ENCODE measurements at places on chromosomes 2 and 18. TPM values are rescaled to one million over a fixed set of nuclear protein-coding genes. Genes with fewer than 3 reads are reported as not detected.

DNA sequence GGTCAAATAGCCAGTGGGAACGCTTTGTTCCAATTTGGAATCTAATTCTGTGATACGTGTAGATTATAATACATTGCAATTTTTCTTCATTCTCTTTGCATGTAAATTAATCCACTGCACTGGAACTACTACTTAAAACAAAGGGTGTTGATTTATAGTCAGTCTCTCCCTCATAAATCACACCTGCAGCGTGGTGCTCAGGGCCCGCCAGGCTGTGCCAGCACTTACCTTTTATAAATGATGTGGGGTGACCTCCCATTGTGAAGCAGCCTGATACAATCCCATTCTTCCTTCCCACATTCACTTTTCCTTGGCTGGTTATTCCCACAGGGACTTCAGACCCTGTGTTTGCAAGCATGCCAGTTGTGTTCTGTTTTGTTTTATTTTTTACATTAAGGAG, 302.3 kb upstream of the ID2 start:
- no peak overlapping the region for H3K4me3 ChIP-seq
- no peaks in the 10 kb centered on the region for H3K4me1 ChIP-seq
- no peaks in the 10 kb centered on the region for H3K36me3 ChIP-seq
- H3K27ac ChIP-seq: no peak overlapping the region

DNA sequence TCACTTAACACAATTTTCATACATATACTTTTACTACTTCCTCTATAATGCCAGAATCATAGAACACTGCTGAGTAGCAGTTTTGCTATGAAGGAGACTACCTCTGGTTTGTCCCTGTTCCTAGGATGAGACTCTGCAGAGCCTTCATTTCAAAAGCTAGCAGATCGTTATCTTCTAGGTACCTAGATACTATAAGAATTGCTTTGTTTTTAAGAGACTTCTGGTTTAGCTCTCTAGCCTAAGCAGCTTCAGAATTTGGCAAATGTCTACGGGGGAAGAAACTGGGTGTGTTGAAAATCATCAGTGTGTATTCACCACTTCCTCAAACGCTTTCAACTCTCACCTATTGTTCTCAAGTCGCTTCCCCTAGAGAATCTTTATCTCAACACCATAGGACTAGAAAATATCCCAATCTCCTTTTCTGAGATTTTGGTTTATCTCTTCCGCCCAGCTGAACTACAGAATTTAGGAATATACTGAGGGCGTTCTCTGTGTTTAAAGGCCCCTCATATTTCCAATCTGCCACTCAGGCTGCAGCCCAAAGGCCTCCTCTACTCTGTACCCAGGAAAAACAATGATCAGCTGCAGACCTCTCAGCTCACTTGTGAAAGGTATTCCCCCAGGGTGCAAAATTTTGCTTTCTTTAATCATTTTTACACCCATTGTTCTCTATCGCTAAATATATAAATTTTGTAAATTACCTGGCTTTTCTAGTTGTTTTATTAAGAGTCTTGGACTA, 28.7 kb downstream of the SMAD2 start:
- peaks cover 15% of the 10 kb centered on the region for H3K4me1 ChIP-seq
- no peak for DNase-seq
- no peaks in the 10 kb centered on the region for H3K27me3 ChIP-seq
- no peak overlapping the region for H3K4me3 ChIP-seq

GRCh38 chr2:16125614-16126516, 185.5 kb downstream of the MYCN start:
- H3K4me3 ChIP-seq: no peak overlapping the region
- H3K4me1 ChIP-seq: no peaks in the 10 kb centered on the region
- no peaks in the 10 kb centered on the region for H3K27me3 ChIP-seq
- no peak overlapping the region for H3K27ac ChIP-seq
- DNase-seq: no peak

GRCh38 chr2:207132019-207132418, 33.7 kb downstream of the KLF7 start:
- H3K27ac ChIP-seq: no peak overlapping the region
- DNase-seq: no peak
- no peak overlapping the region for H3K4me3 ChIP-seq

DNA sequence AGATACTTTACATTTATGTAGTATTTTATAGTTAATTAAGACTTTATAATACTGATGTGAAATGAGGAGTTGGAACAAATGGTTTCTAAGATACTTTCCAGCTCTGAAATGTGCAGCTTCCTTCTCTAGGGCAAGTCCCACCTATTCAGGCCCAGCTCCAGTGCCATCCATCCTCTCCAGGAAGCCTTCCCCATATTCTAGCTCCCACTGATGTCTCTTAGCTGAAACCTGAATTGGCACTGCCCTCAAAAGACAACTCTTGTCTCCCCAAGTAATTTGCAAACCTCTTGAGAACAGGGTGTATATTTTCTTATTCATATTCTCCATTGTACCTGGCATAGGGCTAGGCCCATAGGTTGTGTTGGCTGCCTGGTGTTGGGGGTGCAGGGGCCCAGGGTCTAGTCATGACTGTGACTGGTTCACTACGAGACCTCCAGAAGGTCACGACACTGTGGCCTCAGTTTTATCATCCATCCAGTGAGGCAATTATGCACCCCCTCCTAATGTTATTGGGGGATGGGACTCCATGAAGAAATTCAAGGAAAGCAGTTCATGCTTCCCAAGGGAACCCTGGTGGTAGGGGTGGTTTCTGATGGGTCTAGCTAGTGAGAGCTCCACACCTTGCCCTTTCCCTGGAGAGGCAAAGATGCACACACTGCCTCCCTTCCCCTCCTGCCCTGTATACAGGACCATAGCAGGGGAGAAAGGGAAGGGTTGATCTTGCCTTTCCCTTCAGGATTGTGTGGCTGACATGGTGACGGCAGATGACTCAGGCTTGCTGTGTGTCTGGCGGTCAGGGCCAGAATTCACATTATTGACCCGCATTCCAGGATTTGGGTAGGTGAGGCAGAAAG, 2.8 kb downstream of the WDR54 start:
- peaks cover 45% of the 10 kb centered on the region for H3K36me3 ChIP-seq
- H3K4me1 ChIP-seq: no peaks in the 10 kb centered on the region
- no peak overlapping the region for H3K27ac ChIP-seq
- no peaks in the 10 kb centered on the region for H3K27me3 ChIP-seq

GRCh38 chr18:57753063-57753462, 50.1 kb downstream of the ATP8B1 start:
- no peak for DNase-seq
- H3K27ac ChIP-seq: no peak overlapping the region
- H3K4me1 ChIP-seq: peaks cover 47% of the 10 kb centered on the region
- H3K4me3 ChIP-seq: no peak overlapping the region

DNA sequence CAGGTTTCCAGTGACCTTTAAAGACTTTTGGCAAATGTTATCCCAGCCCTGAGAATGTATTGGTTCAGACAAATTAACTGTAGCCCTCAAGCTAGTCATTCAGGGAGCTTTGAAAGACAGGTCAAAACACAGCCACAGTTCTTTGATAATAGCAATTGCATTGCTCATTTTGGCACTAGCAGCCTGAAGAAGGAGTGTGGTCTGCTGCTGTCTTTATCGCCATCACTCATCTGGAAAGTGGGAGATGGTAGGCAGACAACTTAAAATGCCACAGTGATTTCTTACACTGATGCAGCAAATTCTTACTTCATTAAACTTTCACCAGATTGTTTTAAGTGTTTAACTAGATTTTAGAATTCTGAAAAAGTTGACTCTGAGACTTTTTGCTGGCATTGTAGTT, 47.2 kb downstream of the DOK6 start:
- H3K4me1 ChIP-seq: no peaks in the 10 kb centered on the region
- no peak overlapping the region for H3K27ac ChIP-seq
- no peak for DNase-seq
- no peaks in the 10 kb centered on the region for H3K36me3 ChIP-seq

- H3K4me3 ChIP-seq: no peak overlapping the region
- no peaks in the 10 kb centered on the region for H3K4me1 ChIP-seq
- no peak for DNase-seq
Measured at GRCh38 chr2:38709567-38710194, 41.5 kb downstream of the SRSF7 start.

DNA sequence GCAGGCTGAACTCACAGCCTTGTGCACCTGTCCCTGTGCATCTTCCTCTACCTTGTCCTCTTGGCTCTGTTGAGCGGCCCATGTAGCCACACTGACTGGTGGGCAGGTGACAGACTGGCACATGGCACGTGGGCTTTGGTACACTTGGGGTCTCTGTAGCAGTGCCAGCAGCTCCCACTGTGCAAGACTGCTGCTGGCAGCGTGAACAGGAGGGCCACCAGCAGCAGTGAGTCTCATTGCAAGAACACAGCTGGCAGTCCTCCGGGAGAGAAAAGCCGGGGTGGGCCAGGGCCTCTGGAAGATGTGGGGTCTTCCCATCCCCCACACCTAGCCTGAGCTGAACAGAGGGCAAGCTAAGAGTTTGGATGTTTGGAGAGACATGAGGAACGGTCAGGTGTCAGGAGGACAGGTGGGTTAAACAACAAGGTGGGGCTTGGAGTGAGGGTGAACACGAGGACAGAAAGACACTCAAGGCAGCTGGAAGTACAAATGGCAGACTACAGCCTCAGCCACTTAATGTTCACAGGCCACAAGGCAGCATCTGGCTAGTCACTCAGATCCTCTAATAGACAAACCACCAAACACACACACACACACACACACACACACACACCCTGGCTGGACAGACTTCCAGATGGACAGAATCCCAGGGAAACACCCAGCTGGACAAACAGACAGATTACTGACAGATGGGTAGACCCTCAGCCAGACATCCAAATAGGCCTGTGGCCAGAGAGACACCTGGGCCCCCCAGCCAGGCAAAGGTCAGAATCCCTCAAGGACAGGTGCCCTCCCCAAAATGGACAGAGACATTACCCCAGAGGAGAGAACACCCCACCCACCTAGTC, 2.3 kb upstream of the PTPN18 start:
- no peaks in the 10 kb centered on the region for H3K36me3 ChIP-seq
- H3K4me3 ChIP-seq: no peak overlapping the region
- H3K27me3 ChIP-seq: no peaks in the 10 kb centered on the region
- no peak for DNase-seq
- H3K27ac ChIP-seq: no peak overlapping the region
- peaks cover 12% of the 10 kb centered on the region for H3K4me1 ChIP-seq

DNA sequence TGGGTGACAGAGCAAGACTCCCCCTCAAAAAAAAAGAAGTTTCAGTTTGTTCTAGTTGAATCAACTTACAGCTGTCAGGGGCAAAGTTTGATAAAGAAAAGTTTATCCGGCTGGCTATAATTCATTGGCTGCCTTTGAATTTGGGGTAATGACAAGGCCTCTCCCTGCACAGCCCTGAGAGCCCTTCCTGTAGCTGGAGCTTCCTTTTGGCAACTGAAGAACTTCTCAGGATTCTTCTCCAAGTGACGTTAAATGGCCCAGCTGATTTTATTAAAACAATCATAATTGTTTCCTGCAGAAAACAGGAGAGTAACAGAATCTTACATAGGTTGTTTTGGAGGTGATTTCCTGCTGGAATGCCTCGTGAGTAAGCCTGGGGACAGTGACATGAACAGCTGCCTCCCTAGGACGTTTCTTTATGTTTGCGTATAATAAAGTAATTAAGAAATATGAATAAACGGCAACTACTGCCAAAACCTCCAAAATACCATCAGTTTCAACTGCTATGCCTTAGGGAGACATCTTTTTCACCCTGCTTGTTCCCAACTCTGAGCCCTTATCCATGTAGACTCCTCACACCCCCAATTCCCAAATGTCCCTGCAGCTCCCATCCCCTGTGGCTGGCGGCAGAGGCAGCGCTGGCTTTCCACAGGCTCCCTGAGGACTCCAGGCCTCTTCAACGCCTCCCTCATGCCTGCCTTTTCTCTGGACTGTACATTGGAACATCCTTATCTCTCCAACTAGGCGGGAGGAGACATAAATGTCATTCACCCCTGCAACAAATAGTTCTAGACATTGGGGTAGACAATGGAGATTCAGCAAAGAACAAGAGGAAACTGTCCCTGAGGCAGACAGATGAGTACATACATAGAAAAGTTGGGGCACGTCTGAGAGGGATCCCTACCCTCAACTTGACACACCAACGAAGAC, 59.2 kb upstream of the FZD7 start:
- no peaks in the 10 kb centered on the region for H3K27me3 ChIP-seq
- no peak overlapping the region for H3K27ac ChIP-seq
- no peaks in the 10 kb centered on the region for H3K4me1 ChIP-seq
- no peak for DNase-seq

GRCh38 chr2:183678908-183679307, 554.7 kb downstream of the NUP35 start:
- H3K4me1 ChIP-seq: no peaks in the 10 kb centered on the region
- H3K36me3 ChIP-seq: no peaks in the 10 kb centered on the region
- no peak overlapping the region for H3K27ac ChIP-seq

DNA sequence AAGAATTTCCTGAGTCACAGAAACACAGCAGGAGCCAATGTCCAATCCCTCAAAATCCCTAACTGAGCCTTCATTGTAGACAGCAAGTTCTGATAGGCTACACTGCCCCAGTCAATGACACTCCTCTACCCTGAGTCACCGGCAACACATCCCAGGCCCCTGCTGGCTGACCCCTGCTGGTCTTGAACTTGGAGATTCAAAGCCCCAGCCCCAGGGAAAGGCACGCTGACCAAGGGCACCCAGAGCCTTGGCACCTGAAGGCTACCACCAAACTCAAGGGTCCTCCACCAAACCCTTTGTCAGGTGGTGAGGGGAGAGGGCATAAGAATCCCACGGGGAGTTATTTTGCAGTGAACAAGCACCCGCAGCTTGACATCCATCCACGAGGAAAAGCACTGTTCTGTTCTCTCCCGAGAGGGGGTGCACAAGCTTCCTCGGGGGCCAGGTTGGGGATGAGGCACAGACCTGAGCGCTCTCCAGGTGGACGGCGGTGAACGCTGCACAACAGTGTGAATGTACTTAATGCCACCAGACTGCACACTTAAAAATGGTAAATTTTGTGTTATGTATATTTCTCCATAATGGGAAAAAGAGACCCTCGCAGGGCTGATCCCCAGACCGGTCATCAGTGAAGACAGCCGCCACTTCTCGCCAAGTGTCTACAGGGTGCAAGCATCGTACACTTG, 46.9 kb downstream of the TFCP2L1 start:
- H3K27ac ChIP-seq: no peak overlapping the region
- H3K4me1 ChIP-seq: no peaks in the 10 kb centered on the region
- DNase-seq: no peak
- H3K27me3 ChIP-seq: no peaks in the 10 kb centered on the region

DNA sequence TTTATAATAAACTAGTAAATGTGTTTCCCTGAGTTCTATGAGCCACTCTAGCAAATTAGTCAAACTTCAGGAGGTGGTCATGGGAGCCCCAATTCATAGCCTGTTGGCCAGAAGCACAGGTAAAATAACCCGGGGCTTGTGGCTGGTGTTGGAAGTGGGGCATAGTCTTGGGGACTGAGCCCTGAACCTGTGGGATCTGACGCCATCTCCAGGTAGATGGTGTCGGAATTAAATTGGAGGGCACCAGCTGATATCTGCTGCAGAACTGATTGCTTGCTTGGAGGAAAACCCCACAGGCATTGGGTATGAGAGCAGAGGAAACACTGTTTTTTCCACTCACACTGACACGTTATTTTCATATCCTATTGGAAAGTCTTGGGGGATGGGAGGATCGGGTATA, 14.1 kb downstream of the NMS start:
- no peak for DNase-seq
- no peaks in the 10 kb centered on the region for H3K27me3 ChIP-seq
- no peak overlapping the region for H3K4me3 ChIP-seq
- H3K36me3 ChIP-seq: no peaks in the 10 kb centered on the region
- H3K27ac ChIP-seq: no peak overlapping the region
- no peaks in the 10 kb centered on the region for H3K4me1 ChIP-seq

- peaks cover 11% of the 10 kb centered on the region for H3K4me1 ChIP-seq
- no peaks in the 10 kb centered on the region for H3K27me3 ChIP-seq
- H3K4me3 ChIP-seq: no peak overlapping the region
- H3K36me3 ChIP-seq: no peaks in the 10 kb centered on the region
- no peak for DNase-seq
Measured at GRCh38 chr2:191836853-191837769, 9.8 kb downstream of the CAVIN2 start.

RBM45 gene
- 6.7 TPM for total RNA-seq

IL1RN gene
- total RNA-seq: 33.3 TPM

HS1BP3 gene
- 34.7 TPM for total RNA-seq

HOXD9 gene
- total RNA-seq: 0.25 TPM

MGAT4A gene
- 16.0 TPM for total RNA-seq

All from right lobe of liver (tissue), 6 donors.